ENCODE measurements at places on chromosomes 12 and 14. TPM values are rescaled to one million over a fixed set of nuclear protein-coding genes. Genes with fewer than 3 reads are reported as not detected.

- no peak for DNase-seq
These were observed 53.8 kb downstream of the C14orf132 start for GRCh38 chr14:96092936-96093335.

RAD52 gene
- total RNA-seq: 15.4 TPM

DNA sequence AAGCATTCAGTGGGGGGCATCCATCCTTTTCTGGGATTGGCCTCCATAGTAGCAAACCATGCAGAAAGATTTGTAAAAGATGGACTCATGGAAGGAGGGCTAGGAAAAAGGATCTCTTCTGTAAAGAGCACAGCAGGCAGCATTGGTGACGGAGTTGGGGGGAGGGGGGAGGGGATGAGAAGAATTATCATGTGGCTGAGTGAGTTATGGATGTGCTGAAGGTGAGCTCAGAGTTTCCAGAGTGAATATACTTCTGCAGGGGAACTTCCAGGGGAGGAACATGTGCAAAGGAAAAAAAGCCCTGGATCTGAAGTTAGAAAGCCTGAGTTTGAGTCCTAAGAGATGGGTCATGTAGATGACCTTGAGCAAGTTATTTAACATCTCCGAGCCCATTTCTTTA lies 3.9 kb upstream of the B4GALNT3 start:
- DNase-seq: no peak

DNA sequence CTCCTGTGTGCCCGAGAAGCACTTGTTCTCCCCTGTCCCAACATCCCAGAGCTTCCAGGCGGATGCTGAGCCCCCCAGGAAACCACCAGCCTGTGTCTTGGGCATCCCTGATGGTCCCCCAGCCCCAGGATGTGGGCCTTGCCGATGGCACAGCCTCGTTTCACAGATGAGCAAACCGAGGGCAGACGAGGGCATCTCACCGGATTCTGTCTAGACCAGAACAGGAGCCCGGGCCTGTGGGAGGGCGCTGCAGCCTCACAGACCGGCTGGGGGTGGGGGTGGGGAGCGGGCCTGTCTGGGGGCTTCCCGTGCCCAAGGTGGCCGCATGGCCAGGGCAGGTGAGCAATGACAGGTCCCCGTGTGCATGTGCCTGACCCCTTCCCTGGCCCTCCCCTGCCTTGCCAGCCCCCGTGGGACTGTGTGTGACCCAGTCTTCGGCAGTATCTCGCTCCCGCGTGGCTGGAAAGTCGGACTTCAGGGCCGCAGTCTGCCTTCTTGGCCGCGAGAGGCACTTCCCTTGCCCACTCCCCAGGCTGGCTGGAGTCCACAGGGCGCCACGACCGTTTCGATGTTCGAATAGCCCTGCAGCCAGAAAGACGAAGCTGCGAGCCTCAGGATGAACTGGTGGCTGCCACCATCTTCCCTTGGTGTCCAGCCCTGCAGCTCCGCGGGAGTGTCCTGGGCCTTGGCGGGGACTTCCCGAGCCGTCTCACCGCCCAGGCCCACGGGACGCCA lies 8.9 kb downstream of the RFLNA start:
- DNase-seq: no peak

NFKBIA gene
- total RNA-seq: 591 TPM

- no peak for DNase-seq
These were observed 19.4 kb downstream of the A2ML1 start for GRCh38 chr12:8841778-8842177.

C12orf54 gene
- not detected for total RNA-seq

- DNase-seq: no peak
These were observed 120.5 kb upstream of the NCOR2 start for GRCh38 chr12:124687917-124688316.

- DNase-seq: no peak
These were observed 59.1 kb downstream of the DUSP16 start for GRCh38 chr12:12503384-12504078.

DNA sequence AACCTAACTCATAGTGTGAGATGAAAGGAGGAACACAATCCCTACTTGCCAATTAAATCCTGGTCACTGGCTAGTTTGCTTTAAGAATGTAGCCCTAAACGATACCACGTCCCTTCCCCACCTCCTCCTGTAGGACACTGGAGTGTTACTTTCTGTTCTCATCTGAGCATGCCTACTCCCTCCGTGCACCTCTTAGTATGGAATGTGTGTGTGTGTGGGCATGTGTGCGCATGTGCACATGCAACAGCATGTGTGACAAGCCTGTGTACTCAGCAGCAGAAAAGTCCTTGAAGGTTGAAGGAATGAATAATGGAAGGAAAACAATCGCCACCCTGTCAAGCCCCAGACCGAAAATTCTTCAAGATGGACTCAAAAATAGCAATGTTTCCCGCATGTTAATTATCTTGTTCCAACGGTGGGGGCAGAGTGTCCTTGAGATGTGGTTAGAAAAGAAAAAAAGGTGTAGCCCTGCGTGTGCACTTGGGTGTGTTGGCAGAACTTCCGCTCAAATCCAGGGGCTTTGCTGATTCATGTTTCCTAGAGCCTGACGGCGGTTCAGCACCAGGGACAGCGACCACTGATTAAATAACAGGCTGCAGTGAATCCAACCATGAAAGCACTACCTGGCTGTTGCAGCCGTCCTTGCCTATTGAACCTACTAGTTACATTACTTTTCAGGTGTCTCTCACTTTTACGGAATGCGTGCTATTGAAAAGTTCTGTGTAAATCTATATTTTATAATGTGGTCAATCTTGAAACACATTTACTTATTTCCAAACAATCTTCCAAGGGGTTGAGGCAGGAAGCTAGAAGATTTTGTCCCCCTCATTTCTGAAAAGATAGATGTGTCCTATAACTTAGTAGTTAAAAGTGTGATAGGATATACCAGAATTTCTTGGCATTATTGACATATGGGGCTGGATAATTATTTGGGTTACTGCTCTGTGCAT lies 79.8 kb downstream of the SRRM4 start:
- peak; percentile 16 for DNase-seq

SYT1 gene
- not detected for total RNA-seq

KCNC2 gene
- total RNA-seq: not detected

GRCh38 chr12:71208053-71208685 lies 50.4 kb upstream of the TSPAN8 start:
- DNase-seq: no peak

- DNase-seq: no peak
These were observed 213.1 kb downstream of the CHST11 start for GRCh38 chr12:104669851-104670337.

TAS2R8 gene
- not detected for total RNA-seq

GRCh38 chr12:123763093-123763492 lies 992 bp downstream of the DNAH10 start:
- DNase-seq: no peak

FOXA1 gene
- not detected for total RNA-seq

DNA sequence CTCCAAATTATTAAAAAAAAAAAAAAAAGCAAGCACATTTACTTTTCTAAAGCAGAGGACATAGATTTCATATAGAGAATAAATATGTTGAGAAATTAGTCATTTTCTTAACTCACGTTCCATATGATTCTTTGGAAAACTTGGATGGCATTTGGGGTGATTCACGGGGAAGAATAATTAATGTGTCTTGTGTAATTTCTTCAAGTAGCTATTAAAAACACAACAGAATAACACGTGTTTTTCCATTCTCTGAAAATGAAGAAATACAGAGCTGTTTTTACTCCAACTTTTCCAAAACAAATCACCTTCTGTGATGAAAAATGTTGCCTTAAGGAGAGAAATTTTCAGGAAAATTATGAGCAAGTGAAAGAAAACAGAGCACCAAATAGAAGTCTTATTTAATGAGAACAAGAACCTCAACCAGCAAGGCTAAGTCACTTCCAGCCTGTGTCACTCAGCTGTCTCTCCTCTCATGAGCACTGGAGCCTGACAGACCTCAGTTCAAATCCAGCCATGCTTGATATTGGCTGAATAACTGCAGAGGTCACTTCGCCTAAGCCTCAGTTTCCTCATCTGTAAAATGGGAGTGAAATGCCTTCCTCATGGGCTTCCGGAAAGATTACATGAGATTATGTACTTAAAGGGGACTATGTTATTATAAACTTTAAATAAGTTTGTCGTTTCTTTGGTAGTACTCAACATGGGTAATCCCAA lies 42.8 kb upstream of the NUAK1 start:
- DNase-seq: no peak

RITA1 gene
- total RNA-seq: 31.4 TPM

DNA sequence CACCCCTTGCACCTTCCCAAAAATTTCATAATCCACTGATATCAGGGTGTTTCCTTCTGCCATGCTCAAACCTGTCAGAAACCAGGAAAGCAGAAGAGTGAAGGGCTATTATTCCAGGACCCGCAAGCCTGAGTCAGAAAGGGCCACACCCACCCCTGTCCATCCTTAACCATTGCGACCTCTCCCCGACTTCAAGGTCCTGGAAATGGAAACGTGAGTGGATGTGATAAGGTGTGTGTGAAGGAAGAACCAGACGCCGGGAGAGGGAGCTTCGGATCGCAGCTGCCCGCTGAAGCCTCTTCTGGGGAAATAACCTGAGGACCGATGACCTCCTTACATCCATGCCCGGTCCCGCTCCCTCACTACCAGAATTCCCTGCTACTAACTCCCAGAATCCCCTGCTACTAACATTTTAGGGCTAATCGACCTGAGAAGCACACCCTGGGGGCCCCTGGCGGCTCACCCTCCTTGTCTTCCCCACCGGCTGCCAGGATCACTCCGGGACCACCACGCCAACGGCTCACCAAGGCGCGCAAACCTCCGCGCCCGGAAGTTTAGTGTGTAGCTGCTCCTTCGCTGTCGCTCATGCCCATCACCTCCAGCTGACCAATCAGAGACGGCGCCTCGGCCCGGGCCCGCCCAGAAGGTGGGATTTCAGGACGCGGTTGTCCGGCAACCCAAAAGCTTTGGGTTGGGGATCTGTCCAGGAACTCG lies at the start of gene ACYP1:
TSS of gene ACYP1 (minus strand) at position 534 of the 714 bp plus-strand sequence. CDS start at position 63, 471 bp downstream.
- peak; percentile 89 for DNase-seq

GRCh38 chr12:23488130-23488529 lies 461.3 kb downstream of the SOX5 start:
- no peak for DNase-seq

DNA sequence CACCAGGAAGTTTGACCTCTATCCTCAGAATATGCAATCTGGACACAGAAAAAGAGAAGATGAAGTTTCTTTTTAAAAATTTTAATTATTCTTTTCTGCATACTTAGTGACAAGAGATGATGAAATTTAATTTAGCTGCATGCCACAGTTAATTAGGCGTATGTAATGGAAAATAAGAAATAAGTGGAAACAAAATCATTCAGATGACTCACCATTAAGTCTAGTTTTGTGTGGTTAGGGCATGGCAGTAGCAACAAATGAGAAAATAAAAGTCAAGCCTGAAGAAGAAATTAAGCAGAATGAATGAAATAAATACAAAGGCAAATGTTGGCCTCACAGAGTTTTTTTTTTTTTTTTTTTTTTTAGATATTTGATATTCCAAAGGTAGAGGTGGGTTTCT lies 30.9 kb upstream of the KLRD1 start:
- DNase-seq: no peak

DNA sequence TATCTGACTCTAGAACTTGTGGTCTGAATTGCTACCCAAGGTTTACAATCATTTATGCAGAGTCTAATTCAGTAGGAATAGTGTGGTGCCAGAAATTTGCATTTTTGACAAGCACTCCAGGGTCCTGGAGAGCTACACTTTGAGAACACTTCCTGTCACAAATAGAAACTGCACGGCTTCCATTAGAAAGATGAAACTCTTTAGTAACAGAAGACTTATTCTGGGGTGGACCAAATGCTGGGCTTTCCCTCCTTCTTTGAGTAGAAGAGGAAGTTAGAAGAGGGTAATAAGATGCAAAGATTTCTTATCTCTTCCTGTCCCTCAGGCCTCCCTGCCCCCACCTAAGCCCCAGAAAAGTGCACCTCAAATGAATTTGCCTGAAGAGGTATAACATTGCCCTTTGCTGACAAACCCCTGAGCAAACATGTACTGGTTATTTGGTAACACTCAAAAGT lies 28.4 kb downstream of the DGLUCY start:
- peak; percentile 20 for DNase-seq

PLEKHG3 gene
- 6.2 TPM for total RNA-seq

- no peak for DNase-seq
These were observed 21.1 kb upstream of the TAS2R14 start for GRCh38 chr12:10960211-10960610.

DNA sequence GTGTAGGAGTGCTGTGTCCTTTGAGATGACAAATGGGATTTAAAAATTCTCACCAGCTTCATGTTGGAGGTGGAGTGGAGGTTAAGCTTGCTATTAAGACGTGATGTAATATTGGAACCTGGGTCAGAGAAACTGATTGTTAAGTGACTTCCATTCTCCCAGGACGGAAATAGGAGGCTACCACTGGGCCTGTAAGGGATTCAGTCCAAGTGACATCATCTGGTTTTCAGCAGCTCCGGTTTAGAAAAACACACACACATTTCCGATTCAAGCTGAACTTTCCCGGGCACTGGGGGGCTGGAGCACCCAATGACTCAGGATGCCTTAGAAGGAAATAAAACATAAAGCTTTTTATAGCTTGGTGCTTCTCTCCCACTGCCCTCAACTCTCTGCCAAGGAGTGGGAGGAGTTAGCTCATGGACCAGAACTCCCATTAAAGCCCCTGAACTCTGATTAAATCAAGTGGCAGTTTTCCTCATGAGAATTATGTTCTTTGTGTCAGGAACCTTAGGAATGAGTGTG lies 12.4 kb downstream of the CALM1 start:
- no peak for DNase-seq

- no peak for DNase-seq
These were observed 130.1 kb downstream of the KITLG start for GRCh38 chr12:88450136-88450535.

RBMS2 gene
- 6.5 TPM for total RNA-seq

GRCh38 chr12:95731519-95731958 lies 59.0 kb downstream of the NTN4 start:
- no peak for DNase-seq

DNA sequence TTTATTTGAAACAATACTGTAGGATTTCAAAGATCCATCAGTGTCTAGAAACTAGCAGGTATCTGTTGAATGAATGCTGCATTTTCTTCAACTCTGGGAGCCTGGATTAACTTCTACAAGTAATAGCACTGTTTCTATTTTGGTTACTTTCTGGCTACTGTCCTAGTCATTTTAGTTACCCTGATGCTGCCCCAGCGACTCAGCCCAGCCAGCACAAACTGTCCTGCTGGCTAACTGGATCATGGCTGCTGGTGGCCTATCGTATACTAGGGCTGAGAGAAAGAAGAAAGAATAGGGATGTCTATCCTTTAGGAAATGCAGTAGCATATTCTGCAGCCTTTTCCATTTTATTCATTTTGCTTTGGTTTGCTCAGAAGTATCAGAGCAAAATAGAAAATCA lies 53.9 kb downstream of the NTN4 start:
- no peak for DNase-seq

DNA sequence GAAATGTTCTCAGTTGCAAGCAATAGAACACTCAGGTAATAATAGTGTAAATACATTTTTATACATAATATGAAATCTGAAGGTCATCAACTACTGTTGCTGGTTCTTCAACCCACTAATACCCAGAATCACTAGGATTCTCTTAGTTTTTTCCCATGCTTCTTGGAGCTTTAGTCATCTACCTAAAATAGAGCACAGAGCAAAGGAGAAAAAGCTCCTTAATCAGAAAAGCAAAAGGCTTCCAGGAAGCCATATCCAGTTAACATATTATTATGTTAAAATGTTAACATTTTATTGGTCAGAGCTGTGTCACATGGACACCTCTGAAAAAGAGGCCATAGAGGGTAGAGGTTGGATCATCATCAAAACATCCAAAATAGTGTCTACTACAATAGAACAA lies 57.0 kb downstream of the CCER1 start:
- no peak for DNase-seq

All from activated T-helper 1 cell treated with anti-CD3 and anti-CD28 coated beads, Interleukin-12 subunit alpha, Interleukin-12 subunit beta, Interleukin-2, Interleukin-4 antibody, amounts not matched to agents 30 ng/mL and 10 ng/mL and 1 ng/mL, durations not matched to agents 14 hours and 24 hours and 36 hours (primary cell).